Panc1 (cell line): ENCODE measurements at places on chromosomes 4 and X.

GRCh38 chrX:107691024-107691448, 62.7 kb downstream of the PRPS1 start:
- DNase-seq: no peak

DNA sequence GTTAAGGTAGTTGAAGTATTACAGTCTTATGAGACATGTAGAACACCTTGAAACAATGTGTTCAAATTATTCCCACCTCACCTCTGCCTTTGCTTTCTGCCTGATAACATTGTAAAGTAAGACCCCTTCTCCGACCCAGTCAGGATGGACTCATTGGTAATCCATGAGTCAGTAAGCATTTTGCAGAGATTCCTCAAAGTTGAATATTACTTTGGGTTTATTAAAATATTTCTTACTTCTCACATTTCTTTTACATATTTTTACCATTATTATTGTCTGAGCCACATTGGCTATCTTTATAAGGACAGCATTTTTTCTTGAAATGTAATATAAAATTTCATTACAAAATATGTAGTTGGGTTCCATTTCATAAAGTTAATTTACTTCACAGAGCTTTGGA, 201.6 kb downstream of the BMPR1B start:
- DNase-seq: no peak

- no peak for DNase-seq
These were observed 33.4 kb downstream of the METTL14 start for GRCh38 chr4:118718511-118719170.

DNA sequence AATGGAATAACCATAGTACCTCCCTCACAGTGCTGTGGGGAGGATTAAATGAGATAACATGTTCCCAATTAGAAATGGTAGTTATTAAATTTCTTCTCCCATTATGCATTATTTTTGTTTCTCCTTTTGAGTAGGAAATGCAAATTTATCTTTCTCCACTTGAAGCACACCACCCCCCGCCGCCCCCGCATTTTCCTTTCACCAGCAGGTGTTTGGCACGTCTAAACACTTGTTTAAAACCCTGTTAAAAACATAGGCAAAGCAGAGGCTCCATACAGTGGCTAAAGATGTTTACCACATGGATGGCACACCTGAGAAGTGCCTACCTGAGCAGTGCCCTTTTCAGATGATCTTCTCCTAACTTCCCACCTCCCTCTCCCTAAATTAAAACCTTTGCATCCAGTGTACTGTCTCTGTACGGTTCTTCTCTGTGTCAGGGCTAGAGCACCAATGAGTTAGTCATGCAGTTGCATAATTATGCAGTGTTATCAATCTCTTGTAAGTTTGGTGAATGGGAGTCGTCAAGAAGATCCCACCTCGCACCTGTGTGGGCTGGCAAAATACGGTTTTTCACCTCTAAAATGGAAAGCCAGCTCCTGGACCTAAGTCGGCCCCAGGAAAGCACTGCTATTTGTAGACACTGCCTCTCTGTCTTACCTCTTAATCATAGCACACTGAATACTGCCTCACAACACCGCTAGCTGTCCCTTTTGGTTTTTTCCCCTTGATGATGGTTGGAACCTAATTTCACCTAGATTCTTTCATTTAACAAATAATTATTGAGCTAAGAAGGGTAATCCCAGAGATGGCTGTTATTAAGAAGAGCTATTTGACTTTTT, 122.0 kb downstream of the CT47B1 start:
- DNase-seq: no peak

DNA sequence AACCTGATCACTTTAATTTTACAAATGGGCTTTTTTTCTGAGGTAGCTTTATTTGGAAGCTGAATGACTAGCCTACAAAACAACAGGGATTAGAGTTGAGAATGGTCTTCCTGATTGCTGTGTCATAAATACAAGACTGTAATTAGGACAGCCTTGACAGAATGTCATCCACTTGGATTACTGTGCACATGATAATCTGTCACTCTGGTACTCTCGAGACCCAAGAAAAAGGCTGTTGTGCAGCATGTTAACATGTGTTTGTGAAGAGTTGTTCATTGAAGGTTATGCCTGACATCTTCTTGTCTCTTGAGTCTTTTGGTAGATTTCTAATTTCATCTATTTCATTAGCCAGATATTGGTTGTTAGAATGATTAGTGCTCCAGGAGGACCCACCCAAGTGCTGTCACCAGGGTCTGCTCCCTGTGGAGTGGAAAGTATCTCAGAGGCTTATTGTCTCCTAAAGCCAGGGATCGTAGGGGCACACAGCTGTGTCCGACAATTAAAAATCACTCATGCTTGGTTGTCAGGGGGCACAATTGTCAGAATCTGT, 212.2 kb upstream of the GPRIN3 start:
- DNase-seq: no peak

GRCh38 chr4:185219551-185220344, 10.3 kb downstream of the SNX25 start:
- no peak for DNase-seq

GRCh38 chrX:1334854-1335253, 1.7 kb upstream of the IL3RA start:
- no peak for DNase-seq

GRCh38 chrX:68490644-68491043, 8.2 kb upstream of the YIPF6 start:
- DNase-seq: no peak

- no peak for DNase-seq
These were observed 143.0 kb downstream of the MAGEB17 start for GRCh38 chrX:16310326-16310725.

DNA sequence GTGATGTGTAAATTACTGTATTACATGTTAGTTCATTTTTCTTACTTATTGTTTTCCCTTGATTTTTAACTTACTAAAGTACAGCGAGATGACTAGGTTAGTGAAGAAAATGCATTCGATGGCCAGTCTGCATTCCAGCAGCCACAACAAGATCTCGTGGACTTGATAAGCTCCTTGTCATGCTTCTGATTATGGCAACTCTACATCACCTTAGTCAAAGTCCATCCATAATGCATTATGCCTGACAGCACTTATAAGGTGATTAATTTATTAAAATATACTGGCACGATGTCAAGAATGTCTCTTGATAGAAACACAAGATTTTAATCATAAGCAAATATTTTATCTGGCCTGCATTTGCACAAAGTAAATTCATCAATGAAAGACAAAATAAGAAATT, 109.9 kb upstream of the NAP1L5 start:
- no peak for DNase-seq

DNA sequence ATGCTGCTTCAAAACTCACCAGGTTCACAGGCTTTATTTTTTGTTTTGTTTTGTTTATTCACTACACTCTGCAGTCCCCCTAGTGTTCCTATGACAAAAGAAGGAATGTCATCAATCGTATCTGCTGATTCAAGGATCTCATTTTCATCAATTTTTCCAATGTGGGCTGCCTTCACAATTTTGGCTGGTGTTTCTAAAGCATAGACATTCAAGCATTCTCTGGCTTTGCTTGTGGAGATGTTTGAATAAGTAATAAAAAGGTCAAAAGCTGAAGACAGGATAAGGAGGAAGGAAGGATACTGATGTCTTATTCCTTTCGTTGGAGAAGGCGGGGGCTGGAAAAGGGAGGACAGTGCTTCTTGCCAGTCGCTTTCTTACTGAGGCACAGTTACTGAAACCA, 12.2 kb upstream of the KCNIP4 start:
- DNase-seq: no peak

DNA sequence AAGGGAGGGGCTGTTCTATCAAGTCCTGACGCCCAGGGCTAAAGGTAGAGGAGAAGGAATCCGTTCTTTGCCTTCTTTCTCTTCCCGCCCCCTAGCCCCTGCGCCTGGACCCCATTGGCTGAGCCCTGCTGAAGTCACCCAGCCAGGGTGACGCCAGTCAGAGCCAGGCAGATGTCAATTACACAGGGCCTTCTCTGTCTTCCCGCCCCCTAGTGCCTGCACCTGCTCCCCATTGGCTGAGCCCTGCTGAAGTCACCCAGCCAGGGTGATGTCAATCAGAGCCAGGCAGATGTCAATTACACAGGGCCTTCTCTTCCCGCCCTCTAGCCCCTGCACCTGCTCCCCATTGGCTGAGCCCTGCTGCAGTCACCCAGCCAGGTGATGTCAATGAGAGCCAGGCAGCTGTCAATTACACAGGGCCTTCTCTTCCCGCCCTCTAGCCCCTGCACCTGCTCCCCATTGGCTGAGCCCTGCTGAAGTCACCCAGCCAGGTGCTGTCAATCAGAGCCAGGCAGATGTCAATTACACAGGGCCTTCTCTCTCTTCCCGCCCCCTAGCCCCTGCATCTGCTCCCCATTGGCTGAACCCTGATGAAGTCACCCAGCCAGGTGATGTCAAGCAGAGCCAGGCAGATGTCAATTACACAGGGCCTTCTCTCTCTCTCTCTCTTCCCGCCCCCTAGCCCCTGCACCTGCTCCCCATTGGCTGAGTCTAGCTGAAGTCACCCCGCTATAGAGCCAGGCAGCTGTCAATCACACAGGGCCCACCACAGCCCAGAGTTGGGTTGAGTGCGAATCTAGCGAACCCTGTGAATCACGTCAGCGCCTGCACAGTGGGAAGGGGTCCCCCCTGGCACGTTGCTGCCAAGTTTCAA, 46.4 kb downstream of the ASMT start:
- no peak for DNase-seq

GRCh38 chr4:25939330-25939729, 25.3 kb downstream of the SMIM20 start:
- DNase-seq: no peak

GRCh38 chrX:149124526-149125108, 380.5 kb downstream of the IDS start:
- DNase-seq: no peak

DNA sequence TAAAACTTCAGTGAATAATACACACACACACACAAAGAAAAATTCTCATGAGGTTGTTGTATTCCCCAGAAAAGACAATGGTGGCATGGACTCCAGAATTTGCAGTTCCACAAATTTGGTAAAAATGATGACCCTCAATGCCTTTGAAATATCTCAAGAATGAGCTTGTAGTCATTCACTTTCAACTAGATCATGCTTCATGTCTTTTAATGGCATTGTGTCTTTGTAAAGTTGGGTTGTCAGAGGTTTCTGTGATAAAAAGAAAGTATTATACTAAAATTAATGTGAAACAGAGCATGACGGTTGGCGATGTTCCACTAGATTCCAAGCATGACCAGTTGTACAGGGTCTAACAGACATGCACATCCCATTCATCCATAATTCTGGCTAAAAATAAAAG, 685.0 kb upstream of the FRG1 start:
- DNase-seq: no peak

- no peak for DNase-seq
These were observed 995 bp downstream of the SMARCA5 start for GRCh38 chr4:143514497-143514896.

DNA sequence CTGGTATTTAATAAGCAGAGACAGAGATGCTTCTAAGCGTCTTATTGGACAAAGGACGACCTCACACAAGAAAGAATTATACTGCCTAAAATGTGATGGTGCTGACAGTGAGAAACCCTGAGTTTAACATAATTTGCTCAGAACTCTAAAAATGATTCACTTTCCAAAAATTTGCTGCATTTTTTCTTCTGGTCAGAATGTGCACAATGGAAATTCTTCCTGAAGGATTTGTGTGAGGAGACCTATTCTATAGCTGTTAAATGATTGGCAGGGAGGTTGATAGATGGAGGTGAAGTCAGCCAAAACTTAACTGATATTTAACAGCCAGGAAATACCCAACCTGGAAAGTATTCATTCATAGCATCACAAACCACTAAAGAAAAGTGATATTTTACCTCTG, 1.7 kb downstream of the MAGEC3 start:
- no peak for DNase-seq

- no peak for DNase-seq
These were observed 53.6 kb upstream of the SPANXB1 start for GRCh38 chrX:140948827-140949226.

- no peak for DNase-seq
These were observed 180.7 kb downstream of the CEP135 start for GRCh38 chr4:56129431-56129861.

DNA sequence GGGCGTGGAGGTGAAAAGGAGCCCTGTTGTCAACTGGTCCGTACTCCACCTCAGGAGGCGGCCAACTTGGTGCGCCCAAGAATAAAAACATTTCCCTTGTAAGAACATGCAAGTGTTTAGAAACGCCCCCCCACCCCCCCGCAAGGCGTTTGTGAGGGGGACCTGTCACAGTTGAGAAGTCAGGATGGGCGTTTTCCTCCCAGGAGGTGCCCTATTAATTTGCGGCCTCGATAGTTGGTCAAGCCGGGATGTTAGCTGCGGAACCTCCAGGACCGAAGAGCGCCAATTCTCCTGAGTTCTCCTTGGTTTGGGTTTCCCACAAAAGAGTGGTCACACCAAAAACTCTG, 651 bp upstream of the SAP30 start:
- DNase-seq: no peak

- no peak for DNase-seq
These were observed 4.5 kb downstream of the PRR27 start for GRCh38 chr4:70158576-70158975.

GRCh38 chr4:128355305-128355704, 67.7 kb upstream of the PGRMC2 start:
- no peak for DNase-seq

- DNase-seq: no peak
These were observed 249.4 kb downstream of the ARHGAP10 start for GRCh38 chr4:147981305-147981704.

GRCh38 chr4:69322055-69322454, 41.8 kb downstream of the UGT2B28 start:
- no peak for DNase-seq

- no peak for DNase-seq
These were observed 9.7 kb downstream of the SLC39A8 start for GRCh38 chr4:102335616-102336015.

DNA sequence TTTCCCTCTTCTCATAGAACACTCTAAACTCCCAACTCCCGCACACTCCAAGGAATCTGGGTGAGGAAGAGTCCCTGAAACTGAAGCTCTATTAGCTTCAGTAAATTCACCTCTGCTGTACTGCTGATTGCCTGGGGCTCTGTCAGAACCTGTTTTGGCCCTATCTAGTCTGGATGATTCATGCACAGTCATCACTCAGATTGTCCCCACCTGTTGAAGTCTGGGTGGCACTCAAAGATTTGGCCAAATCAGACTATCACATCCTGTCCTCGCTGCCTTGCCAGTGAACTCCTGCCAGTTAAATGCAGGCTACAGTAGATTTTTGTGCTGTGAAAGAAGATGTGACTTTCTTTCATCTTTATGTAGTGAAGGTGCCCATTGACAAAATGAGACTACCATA, 63.5 kb upstream of the EMCN start:
- no peak for DNase-seq

DNA sequence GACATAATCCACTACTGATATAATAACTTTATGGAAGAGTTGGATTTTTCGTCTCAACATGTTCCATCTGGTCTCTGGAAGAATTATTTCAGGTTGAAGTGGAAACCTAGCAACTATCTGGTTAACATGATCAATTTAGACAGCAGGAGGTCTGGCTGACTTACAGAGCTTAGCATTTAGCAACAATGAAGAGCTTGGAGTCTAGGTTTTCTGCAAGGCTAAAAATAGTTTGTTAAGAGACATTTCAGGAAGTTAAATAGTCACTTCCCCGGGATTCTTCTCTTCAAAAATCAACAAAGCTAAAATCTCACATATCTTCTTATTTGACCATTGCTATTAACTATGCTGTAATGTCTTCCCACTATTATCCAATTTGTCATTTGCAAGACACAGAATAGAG, 418.6 kb upstream of the DIPK2B start:
- no peak for DNase-seq
